ENCODE measurements at places on chromosomes 4 and X.

DNA sequence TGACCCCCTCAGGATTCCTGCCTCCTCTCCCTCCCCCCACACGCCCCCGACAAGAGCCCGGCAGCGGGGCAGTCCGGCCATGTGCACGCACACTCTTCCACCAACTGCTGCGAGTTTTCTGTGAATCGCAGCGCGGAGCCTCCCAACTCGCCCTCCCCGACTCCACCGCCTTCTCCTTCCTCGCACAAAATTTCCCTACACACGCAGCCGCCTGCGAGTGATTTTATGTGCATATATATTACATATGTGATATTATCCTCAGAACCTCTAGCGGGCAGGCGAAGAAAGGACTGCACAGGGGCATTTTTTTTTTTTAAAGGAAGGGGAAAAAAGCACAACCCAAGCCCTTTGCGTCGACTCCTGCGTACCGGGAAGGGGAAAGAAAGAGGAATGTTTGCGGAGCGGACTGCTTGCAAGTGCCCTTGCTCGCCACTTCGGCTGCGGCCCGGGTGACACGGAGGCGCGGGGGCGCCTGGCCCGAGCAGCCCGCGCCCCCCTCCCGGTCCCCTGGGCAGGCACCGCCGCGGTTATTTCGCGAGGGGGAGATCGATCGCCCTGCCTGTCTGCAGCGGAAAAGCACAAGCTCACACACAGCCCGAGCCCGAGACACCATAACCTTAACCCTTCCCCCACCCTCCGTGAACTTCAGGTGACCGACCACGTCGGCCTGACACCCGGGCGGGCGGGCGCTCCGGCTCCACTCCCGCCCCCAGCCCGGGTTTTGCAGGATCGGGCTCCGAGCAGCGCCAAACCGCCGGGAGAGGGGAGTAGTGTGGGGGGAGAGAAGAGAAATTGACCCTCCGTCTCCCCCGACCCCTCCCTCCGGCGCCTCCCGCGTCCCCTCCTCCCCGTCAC, 2.3 kb downstream of the ZNF827 start:
- DNase-seq = no peak

GRCh38 chr4:7410446-7410845, 24.3 kb downstream of the PSAPL1 start:
- DNase-seq = no peak

DNA sequence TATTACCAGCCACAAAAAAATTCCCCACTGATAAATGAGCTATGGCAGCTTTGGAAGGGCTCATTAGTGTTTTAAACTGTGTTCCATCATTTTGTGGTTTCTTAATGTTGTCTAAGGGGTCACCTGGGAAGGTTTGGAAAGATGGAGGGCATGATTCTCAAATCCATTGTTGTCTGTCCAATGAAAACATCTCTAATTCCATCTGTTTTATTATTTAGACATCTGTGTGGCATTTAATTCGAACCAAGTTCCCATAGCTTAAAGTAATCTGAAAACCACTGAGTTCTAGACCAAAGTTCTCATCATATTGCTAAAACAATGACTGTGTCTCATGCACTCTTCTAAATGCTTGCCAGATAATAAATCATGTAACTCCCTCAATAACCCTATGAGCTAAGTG, 103.8 kb upstream of the PPP3CA start:
- DNase-seq = no peak

DNA sequence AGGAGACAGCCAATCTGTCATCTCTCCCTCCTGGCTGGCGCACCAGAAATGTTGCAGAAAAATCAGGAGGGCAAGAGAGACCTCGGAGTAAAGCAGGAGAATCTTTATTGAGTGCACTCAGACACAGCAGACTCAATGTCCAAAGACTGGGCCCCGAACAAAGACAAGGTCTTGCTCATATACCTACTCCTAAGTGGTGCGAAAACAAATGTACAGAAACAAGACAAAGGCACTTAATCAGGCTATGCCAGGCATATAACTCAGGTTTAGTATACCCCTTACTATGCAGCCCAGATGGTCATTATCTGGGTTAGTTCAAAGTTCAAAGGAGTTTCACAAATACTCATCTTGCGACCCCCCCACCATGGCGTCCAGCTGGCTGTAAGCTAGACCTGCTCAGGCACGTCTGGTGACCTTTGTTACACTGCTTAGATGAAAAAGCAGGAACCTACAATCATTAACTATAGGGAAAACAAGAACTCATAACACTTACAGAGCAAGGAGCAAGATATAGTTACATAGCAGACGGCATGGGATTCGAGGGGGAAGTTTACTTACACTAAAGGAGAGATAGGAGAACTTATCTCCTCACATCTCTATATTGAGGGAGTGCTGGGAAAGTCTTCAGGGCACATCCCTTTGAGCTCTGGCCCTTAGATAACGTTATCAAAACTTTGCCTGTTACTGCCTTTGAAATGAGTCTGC, 27.5 kb downstream of the SULT1E1 start:
- DNase-seq = no peak

- no peak for DNase-seq
These were observed 4.5 kb upstream of the PPP2R2C start for GRCh38 chr4:6476893-6477292.

DNA sequence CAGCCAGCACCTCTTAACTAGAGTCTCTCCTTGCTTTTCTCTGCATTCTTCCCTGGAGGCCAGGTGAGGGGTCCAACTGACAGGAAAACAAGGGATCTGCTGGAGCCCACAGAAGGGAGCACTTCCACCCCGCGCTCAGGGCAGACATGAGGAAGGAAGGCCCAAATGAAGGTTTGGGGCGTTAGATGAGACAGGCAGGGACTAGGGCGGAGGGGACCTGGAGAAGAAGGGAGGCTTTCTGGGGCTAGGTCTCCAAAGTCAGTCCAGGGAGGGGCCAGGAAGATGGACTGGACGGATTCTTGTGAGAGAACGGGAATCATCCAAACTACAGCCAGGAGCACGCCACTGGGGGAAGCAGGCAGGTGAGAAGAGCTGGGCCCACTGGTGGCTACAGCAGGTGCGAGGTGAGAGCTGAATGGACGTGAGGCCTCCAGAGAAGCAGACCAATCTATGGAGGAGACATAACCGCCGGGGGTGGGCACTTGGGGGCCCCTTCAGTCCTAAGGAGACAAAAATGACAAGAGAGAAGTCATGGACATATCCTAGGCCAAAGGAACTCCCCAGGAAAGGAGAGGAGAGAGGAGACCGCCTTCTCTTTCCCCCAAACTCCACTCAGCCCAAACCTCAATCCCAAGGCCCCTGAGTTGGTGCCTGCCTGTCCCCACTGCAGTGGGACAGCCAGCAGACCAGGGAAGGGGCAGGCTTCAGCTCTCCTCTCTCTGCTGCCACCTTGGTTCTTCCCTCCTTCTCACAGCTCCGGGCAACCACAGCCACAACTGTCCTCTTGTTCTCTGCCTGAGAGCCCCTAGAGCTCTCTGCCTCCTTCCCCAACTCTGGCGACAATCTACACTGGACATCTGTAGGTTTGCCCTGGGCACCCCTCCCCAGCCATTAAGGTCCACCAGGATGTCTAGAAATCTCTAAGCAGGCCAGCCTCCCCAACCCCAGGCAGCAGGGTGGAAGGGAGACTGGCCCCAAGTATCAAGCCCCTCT, 7.0 kb downstream of the APLN start:
- DNase-seq = no peak

DNA sequence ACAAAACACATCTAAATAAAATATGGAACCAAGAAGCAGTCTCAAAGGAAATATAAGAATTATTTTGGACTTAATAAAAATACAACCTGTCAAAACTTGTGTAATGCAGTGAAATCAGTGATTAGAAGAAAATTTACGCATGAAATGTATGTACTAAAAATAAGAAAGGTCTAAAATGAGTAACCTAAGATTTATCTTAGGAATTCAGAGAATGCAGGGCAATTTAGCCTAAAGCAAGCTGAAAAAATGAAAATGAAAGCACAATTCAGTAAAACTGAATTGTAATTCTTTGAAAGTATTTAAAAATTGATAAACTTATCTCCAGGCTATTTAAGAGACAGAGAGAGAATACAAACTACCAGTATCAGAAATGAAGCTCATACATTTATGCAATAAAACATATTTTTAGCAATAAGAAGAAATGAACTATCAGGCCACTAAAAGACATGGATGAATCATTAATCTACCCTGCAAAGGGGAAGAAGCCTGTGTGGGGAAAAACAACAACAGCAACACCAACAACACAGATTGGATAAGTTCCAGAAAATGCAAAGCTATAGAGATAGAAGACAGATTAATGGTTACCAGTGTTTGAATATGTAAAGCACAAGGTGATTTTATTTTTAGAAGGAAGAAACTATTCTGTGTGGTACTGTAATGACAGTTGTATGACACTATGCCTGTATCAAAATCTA, 442.0 kb upstream of the ADGRL3 start:
- DNase-seq = peak; percentile 17

- DNase-seq = no peak
These were observed 68.8 kb downstream of the SPRY1 start for GRCh38 chr4:123465416-123465815.

Measured in non-pigmented ciliary epithelial cell (primary cell).